Lower leg skin (tissue), 4 donors: ENCODE measurements at places on chromosomes 16 and 17. TPM values are rescaled to one million over a fixed set of nuclear protein-coding genes. Genes with fewer than 3 reads are reported as not detected.

Gene ZFPM1
- total RNA-seq = 3.5 TPM

Gene LPCAT2
- 25.7 TPM for total RNA-seq

Gene NPIPB9
- total RNA-seq = 0.93 TPM

Gene PLLP
- 241 TPM for total RNA-seq

Gene PRSS33
- not detected for total RNA-seq
